ENCODE measurements at places on chromosomes 1 and 21.

- peak; percentile 55 for DNase-seq
Observed at GRCh38 chr1:48916130-48917069, 139.7 kb upstream of the BEND5 start.

GRCh38 chr1:15123925-15124324 is 29.6 kb upstream of the TMEM51 start:
- DNase-seq, result no peak

GRCh38 chr1:41924911-41925310 is 6.2 kb upstream of the HIVEP3 start:
- no peak for DNase-seq

DNA sequence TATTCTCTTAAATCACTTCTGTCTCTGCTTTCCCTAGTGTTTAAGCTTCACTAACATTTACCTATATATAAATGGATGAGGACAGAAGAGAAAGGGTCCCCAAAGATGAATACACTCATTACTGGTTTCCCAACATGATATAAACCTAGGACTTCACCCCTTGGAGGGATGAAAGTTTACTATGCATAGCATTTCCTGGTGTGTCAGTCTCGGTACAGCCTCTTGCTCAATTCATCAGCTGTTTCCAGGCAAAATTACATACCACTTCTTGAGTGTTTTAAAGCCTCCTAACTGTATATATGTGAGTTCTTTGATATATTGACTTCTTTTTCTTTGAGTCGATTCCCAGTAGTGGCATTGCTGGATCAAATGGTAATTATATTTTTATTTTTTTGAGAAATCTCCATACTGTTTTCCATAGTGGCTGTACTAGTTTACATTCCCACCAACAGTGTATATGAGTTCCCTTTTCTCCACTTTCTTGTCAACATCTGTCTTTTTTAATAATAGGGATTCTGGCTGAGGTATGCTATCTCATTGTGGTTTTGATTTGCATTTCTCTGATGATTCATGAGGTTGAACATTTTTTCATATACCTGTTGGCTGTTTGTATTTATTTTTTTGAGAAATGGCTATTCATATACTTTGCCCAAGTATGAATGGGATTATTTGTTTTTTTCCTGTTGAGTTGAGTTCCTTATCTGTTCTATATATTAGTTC is 259.3 kb upstream of the CACYBP start:
- DNase-seq, result no peak

GRCh38 chr1:108521990-108522393 is 37.9 kb upstream of the EEIG2 start:
- no peak for DNase-seq

DNA sequence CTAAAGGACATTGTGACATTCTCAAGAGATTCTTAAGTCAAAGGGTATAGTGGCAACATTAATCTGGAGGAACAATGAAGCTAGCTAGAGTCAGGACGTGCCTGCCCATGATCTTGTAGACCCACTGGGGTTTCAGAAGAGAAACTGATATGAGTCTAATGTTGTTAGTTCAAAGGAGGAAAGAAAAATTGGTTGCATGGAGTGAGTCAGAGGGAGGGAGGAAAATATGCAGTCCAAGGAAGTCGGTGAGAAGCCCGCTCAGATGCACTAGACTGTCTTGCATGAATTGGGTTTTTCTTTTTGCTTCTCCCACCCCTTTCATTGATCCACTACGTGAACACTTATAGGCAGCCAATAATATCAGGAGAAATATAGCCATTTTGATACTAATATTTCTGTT is 53.8 kb upstream of the SYT14 start:
- no peak for DNase-seq

DNA sequence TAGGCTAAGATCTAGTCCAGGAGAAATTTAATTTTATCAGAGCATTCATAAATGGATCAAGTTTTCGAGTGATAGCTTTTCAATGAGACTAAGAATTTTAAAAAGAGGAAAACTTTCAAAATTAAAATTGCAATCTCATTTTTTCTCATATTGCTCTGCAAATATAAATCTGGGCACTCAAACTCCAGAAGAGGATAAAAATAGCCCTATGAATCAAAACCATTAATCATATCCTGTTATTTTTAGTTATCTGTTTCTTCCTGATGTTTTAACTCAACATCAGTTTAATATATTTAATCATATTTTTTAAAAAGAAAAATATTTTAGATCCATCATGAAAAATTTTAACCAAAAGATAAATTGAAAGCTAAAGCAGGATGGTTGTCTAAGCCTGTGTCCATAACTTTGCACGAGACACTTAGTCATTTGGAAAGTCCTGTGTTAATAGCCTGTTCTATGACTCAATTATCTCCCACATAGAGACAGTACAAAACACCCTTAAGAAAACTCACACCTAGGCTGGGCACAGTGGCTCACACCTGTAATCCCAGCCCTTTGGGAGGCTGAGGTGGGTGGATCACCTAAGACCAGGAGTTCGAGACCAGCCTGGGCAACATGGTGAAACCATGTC is 17.1 kb upstream of the PRRC2C start:
- DNase-seq, result no peak

- peak; percentile 2 for DNase-seq
Observed at GRCh38 chr1:201348211-201348566, 29.3 kb downstream of the TNNT2 start.

- DNase-seq, result no peak
Observed at GRCh38 chr21:21122680-21123079, 124.5 kb downstream of the NCAM2 start.

GRCh38 chr1:25098717-25099116 is 133.6 kb downstream of the SYF2 start:
- DNase-seq, result no peak

- DNase-seq, result no peak
Observed at GRCh38 chr1:248824301-248824700, 1.4 kb downstream of the SH3BP5L start.

- DNase-seq, result no peak
Observed at GRCh38 chr21:14536929-14537328, 9.2 kb downstream of the SAMSN1 start.

GRCh38 chr1:14543191-14543840 is 55.2 kb upstream of the KAZN start:
- DNase-seq, result no peak

- no peak for DNase-seq
Observed at GRCh38 chr1:38043036-38043747, 3.4 kb downstream of the POU3F1 start.

- no peak for DNase-seq
Observed at GRCh38 chr1:230139741-230140140, 72.7 kb downstream of the GALNT2 start.

GRCh38 chr1:208965351-208965750 is 618.2 kb upstream of the CAMK1G start:
- DNase-seq, result no peak

- DNase-seq, result no peak
Observed at GRCh38 chr1:17319561-17320350, 11.8 kb downstream of the PADI4 start.

- DNase-seq, result no peak
Observed at GRCh38 chr1:10271869-10272268, 61.5 kb downstream of the KIF1B start.

DNA sequence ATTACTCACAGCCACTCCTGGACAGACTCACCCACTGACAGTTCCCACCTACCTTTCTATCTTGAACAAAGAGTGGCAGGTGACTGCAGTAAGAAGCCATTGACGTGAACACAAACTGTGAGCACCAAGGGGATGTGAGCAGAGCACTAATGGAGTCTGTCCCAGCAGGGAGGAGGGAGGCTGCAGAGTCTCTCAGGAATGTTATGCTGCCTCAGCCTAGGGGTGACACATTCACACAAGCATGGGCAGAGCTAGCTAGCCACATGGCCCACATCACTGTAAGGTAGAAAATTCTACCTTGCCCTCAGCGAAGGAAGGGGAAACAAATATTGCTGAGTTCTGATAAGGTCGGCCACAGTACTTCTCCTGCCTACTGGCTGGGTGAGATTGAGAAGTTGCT is 56.8 kb upstream of the PTGFRN start:
- DNase-seq, result no peak

DNA sequence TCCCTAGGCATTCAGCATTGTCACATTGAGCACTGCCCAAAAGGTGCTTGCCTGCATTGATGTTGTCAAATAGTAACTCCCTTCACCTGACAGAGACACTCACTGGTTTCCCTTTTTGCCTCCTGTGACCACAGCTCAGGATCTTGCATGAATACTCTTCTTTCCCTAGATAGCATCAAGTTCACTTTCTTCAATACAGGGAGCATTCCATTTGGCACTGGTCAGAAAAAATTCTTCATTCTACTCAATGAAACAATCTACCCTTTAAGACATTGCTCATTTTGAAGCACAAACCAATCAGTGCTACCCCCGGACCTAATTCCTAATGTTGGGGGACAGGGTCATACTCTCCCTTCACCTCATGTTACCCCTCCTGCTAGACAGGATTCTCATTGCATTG is 319.0 kb upstream of the SNX7 start:
- DNase-seq, result no peak

GRCh38 chr1:145858238-145858900 is 512 bp downstream of the PIAS3 start:
- DNase-seq, result peak; percentile 81

- DNase-seq, result no peak
Observed at GRCh38 chr21:18369115-18369514, 34.5 kb downstream of the TMPRSS15 start.

DNA sequence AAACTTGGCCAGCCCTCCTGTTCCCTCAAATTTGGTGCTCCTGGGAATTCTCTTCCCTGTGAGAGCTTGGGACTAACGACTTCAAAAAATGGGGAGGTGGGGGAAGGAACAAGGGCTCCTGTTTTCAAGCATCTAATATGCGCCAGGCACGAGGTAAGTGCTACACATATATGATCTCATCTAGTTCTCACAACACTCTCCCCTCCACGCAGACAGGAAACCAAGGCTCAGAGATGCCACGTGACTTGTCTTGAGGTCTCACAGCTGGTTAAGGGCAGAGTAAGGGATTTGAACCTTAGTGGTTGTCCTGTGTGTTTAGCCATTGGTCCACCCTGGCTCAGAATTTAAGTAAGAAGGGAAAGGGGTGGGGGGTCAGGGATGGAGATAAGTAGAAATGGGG is 125.9 kb downstream of the DMRTB1 start:
- DNase-seq, result no peak

- no peak for DNase-seq
Observed at GRCh38 chr21:43723648-43724047, 4.7 kb downstream of the PDXK start.

- peak; percentile 95 for DNase-seq
Observed at GRCh38 chr1:229070168-229070567, 200.7 kb upstream of the RAB4A start.

- no peak for DNase-seq
Observed at GRCh38 chr1:11466416-11466815, 12.5 kb upstream of the DISP3 start.

- no peak for DNase-seq
Observed at GRCh38 chr1:63448731-63449246, 74.2 kb downstream of the ITGB3BP start.

DNA sequence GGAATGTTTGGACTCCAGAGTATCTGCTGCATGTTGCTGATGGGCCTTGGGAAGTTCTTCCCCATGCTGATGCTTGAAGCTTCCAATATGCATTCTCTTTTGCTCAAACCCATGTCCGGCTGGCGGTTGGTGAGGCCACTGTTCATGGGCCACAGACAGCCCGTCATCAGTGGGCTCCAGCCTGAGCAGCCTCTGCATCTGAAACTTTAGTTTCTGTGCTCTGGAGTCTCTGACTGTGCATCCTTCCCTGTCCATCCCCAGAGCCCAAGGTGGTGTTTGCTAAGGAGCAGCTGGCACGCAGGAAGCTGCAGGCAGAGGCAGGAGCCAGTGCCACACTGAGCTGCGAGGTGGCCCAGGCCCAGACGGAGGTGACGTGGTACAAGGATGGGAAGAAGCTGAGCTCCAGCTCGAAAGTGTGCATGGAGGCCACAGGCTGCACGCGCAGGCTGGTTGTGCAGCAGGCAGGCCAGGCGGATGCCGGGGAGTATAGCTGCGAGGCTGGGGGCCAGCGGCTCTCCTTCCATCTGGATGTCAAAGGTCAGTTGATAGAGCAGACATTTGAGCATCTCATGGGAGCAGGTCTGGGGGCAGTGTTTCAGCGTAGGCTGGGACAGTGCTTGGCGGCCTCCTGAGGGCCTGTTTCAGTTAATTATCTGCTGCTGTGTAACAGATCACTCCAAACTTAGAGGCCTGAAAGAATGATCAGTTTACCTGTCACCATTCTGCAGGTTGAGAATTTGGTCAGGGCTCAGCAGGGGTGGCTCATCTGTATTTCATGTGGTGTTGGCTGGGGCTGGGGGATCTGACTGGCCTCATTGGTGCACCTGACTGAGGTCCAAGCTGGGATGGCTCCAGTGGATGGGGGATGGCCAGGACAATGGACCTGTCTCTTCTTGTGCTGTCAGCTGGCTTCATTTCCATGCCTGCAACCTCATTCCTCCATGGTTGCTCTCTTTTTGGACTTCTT is 16.6 kb downstream of the OBSCN start:
- DNase-seq, result no peak

DNA sequence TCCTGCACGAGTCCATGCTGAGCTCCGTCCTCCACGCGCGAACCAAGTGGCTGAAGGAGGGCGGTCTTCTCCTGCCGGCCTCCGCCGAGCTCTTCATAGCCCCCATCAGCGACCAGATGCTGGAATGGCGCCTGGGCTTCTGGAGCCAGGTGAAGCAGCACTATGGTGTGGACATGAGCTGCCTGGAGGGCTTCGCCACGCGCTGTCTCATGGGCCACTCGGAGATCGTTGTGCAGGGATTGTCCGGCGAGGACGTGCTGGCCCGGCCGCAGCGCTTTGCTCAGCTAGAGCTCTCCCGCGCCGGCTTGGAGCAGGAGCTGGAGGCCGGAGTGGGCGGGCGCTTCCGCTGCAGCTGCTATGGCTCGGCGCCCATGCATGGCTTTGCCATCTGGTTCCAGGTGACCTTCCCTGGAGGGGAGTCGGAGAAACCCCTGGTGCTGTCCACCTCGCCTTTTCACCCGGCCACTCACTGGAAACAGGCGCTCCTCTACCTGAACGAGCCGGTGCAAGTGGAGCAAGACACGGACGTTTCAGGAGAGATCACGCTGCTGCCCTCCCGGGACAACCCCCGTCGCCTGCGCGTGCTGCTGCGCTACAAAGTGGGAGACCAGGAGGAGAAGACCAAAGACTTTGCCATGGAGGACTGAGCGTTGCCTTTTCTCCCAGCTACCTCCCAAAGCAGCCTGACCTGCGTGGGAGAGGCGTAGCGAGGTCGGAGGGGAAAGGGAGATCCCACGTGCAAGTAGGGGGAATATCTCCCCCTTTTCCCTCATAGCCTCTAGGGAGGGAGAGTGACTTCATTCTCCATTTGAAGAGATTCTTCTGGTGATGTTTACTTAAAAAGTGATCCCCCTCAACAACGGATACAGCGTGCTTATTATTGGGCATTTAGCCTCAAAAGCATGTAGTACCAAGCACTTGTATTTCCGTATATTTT is 991 bp downstream of the PRMT6 start:
- peak; percentile 64 for DNase-seq

- no peak for DNase-seq
Observed at GRCh38 chr21:42862774-42863503, 16.4 kb downstream of the WDR4 start.

GRCh38 chr1:245096311-245097066 is 58.3 kb upstream of the KIF26B start:
- no peak for DNase-seq

DNA sequence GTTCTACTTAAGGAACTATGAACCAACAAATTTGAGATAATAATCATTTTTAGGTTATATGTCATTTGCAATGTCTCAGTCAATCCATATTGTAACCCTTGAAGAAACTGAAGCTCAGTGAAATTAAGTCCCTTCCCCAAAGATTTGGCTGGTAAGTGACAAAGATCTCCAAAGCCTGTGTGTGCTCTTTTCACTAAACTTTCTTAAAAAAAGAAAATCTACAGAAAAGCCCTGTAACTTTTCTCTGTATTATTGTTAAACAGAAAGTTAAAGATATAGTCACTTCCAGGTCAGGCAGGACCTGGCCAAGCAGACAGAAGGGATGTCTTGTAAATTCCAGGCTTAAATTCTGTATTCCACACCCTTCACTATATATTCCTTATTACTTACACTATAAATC is 1.5 kb downstream of the LIX1L start:
- no peak for DNase-seq

Data from SHP77 treated with DMSO at 0.1 percent for 48 hours (cell line).